ENCODE measurements at places on chromosomes 13 and 19.

DNA sequence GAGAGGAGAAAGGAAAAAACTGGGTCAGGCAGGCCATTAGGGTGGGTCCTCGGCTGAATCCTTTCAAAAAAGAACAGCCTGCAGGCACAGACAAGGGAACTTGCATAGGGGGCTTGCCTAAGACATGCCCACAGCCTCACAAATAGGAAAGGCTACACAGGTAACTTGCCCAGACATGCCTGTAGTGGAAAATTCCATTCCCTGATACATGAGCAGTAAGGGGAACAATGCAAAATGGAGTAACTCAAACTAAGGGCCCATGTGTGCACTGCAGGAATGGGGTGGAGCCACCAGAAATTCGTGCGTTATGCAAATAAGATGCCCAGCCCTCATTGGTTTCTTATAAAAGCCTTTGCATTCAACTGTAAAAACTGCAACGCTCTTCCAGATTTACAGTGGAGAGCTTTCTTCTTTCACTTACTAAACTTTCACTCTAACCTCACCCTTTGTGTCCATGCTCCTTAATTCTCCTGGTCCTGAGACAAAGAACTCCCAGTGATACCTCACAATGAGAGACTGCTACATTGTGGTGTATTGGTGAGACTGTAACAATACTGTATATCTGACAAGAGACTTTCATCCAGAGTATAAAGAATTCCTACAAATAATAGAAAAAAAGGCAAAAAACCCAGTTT is 59.5 kb upstream of the SLITRK1 start:
- no peak for DNase-seq

GRCh38 chr19:4559569-4559968 is at the start of gene SEMA6B:
Gene SEMA6B (minus strand): TSS chr19:4559684. CDS start chr19:4558457, 1,227 bp downstream.
- DNase-seq, result no peak

- peak; percentile 82 for DNase-seq
Observed at GRCh38 chr19:11089254-11090013, at the start of gene LDLR. Gene LDLR (plus strand): TSS chr19:11089463. CDS start chr19:11089549, 86 bp downstream.

- DNase-seq, result no peak
Observed at GRCh38 chr13:31722673-31723072, 16.7 kb upstream of the RXFP2 start.

DNA sequence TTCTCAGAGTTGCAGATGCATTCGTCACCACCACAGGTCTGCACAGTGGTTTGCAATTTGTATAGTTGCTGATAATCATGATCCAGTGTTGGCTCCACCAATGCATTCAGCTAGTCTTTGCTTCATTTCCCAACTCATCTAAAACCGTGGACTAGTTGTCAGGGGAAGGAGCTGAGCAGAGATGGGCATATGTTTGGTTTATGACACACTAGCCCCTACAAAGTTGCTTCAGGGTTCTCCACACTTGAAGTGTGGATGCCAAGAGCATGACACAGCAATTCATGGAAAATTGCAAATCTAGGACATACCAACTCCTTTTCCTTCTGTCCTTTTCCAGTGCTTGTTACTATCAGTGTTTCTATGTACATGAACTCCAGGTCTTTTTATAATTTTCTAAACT is 168.0 kb downstream of the TNFSF13B start:
- no peak for DNase-seq

DNA sequence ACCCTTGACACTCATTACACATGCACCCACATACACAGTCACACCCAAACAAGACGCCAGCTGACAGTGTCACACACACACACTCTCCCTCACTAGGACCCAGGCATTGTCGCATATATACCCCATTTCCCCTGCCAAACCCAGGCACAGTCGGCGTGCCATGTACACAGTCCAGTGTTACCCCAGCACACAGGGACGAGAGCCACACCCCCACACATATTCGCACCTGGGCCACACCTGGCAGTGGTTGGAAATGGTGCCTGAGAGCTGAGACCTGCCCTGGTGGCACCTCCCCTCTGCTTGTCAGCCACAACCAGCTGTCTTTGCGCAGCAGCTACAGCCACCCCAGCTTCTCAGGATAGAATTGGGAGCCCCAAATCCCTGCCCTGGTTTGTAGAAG is 9.0 kb downstream of the NFIX start:
- no peak for DNase-seq

GRCh38 chr19:18789883-18790565 is 1.1 kb downstream of the COMP start:
- peak; percentile 70 for DNase-seq

- DNase-seq, result no peak
Observed at GRCh38 chr13:95676105-95676761, 706 bp upstream of the DNAJC3 start.

DNA sequence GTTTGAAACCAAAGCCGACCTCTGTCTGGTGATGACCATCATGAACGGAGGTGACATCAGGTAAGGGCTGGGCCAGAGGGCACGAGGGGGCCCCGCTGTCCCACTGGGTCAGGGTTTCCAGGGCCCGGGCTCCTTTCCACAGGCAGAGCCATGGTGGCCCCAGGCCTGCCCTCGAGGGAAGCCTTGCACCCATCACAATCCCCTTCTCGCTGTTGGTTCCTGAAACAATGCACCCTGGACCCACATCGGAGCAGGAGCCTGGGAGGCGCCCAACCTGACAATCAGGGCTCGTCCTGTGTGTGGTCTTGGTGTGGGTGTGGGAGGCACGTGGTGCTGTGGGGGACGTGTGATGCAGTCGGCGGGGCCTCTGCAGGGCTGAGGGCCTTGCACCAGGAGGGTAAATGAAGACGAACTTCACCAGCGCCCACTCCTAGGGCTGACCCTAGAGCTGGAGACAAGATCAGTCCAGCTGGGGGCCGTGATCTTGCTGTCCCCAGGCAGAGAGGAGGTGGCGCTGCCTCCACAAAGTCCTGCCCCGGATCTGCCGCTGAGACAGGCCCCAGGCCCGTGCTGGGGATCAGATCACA is 2.8 kb downstream of the GRK1 start:
- peak; percentile 66 for DNase-seq

DNA sequence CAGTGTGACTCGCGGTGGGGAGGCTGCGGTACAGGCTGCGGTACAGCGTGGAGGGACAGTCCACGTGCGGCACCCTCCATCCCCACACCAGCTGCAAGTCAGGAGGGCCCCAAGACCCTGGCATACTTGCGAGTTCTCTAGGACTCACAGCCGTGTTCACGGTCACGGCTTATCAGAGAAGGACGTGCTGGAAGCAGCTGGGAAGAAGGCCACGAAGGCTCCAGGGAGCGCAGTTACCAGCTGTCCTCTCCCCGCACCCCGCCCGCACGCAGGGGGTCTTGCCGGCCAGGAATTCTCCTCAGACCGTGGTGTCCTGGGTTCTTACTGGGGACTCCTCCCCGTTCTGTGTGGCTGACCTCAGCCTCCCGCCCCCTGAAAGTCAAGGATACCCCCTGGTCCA is 6.2 kb downstream of the ZNF444 start:
- no peak for DNase-seq

DNA sequence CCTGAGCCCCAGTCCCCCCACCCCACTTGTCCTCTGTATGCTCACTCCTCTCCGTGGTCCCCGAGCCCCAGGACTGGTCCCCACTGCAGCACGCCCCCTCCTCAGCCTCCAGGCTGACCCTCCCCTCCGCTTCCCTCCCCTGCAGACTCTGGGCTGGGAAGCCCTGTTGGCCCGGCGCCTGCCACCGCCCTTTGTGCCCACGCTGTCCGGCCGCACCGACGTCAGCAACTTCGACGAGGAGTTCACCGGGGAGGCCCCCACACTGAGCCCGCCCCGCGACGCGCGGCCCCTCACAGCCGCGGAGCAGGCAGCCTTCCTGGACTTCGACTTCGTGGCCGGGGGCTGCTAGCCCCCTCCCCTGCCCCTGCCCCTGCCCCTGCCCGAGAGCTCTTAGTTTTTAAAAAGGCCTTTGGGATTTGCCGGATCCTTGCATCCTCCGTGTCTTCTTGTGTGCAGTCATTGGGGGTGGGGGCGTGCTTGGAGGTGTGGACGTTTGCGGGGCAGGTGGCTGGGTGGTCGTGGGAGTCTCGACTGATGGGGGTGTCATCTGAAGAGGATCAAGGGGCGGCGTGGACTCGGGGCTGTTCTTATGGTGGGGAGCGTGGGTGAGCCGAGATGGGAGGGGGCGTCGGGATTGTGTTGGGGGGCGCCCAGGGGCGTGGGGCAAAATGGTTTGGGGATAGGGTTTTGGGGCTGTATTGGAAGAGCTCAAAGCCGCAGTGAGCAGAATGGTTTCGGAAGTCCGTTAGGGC is 3.5 kb downstream of the PTGER1 start:
- DNase-seq, result no peak

GRCh38 chr19:2618611-2619010 is 83.9 kb downstream of the GNG7 start:
- DNase-seq, result no peak

GRCh38 chr19:46351241-46352041 is 4.6 kb downstream of the PPP5C start:
- DNase-seq, result no peak

DNA sequence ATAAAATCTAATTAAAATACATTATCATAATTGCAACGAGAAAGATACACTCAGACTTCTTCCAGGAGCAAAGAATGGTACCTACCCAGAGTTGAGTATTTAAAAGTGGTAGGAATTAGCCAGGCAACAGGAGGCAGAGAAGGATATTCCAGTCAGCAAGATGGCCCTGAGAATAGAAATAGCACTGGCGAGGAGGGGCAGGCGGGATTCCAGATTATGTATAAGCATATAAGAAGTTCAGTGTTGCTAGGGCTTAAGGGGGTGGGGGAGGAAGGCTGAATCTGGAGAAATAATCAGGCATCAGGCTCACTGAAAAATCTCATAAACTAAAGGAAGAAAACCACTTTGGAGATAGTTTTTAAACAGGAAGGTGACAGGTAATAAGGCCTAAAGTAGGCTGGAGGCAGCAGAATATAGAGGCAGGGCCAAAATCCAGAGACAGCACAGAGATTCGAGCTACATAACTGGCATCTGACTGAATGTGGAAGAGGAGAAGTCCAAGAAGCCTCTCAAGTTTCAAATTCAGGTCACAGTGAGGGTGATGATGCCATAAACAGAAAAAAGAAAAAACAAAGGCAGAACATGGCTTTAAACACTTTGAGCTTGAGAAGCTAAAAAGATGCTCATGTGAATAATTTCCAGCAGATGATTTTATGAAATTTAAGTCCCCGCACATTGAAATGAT is 7.5 kb downstream of the KPNA3 start:
- DNase-seq, result no peak

DNA sequence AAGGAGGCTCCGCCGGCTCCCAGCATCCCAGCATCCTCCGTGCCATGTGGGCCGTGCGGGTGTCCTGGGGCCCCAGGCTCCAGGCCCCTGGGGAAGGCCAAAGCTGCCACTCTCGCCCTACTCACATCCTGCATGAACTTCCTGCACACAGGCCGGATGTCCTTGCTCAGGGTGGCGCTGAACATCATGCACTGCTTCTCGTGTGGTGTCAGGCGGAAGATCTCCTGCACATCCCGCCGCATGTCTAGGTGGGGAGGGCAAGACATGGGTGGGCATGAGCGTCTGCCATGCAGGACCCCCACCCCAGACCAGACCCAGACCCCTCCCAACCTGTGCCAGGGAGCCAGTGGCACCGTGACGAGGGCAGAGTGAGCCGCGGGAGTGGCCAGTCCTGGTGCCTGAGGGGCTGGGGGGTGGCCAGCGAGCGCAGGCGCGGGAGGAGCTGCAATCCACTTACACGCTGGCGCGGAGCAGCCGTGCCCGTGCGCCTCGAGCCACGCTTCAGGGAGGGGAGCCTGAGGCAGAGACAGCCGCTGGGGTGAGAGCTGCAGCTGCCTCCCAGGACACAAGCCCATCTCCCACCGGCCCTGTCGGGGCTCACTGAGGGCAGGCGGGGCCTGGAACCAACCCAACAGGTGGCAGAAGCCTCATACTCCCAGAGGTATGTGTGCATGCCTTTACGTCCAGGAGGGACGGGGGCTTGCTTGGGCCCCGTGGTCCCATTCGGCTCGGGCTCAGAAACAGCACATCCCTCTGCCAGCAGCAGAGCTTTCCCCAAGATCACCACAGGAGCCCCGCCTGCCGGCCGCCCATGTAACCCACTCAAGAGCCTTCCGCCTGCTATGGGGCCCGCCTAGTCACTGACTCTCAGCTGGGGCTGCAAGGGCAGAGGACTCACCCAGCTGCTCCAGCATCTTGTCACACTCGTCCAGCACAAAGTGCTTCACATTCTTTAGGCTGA is 8.8 kb downstream of the DDX39A start:
- DNase-seq, result no peak

DNA sequence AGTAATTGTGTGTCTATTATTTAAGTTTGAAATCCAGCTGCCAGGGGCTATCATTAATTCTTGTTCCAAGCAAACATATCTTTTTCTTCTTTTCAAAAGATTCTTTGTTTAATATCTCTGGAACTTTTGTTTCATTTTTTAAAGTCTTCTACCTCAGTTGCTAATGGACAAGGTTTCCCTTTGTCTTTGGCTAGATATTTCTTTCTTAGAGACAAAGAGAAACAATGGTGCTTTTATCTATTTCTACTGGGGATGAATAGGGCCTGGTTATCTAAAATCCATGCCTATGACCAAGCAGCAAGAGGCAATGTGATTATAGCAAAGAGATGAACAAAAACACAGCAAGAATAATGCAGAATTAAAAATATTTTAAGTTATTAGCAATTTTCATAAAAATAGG is 661.3 kb upstream of the KLF12 start:
- no peak for DNase-seq

- no peak for DNase-seq
Observed at GRCh38 chr13:21694831-21695230, 24.0 kb downstream of the FGF9 start.

- no peak for DNase-seq
Observed at GRCh38 chr13:73991884-73992283, 142.3 kb downstream of the KLF12 start.

DNA sequence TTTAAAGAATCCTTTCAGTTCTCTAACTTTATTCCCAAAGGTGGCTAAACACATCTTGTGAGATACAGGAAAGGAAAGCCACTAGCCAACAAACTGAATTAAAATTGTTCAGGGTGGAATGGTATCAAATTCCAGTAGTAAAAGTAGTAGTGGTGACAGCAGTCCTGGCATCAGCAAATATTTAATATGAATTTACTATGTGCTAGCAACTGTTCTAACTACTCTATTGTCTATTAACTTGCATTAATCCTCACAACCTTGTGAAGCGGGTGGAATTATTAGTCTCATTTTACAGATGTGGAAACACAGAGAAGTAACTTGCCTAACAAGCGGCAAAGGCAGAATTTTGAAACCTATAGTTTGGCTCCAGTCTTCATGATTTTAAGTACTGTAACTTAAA is 130.1 kb downstream of the KLF12 start:
- no peak for DNase-seq

- DNase-seq, result no peak
Observed at GRCh38 chr19:47109541-47110375, 3.8 kb downstream of the ZC3H4 start.

GRCh38 chr19:32773126-32773525 is 53.6 kb downstream of the TDRD12 start:
- no peak for DNase-seq

GRCh38 chr19:35293363-35293739 is 1.4 kb downstream of the MAG start:
- DNase-seq, result no peak

- DNase-seq, result no peak
Observed at GRCh38 chr13:92196591-92197256, 798.3 kb downstream of the GPC5 start.

- no peak for DNase-seq
Observed at GRCh38 chr19:28736528-28736927, 476.4 kb downstream of the UQCRFS1 start.

All from type B pancreatic cell (in vitro differentiated cells).